ENCODE measurements at places on chromosomes 13 and 19.
A peak's percentile ranks its signal among the peaks of the same experiment; 100 is the strongest.

DNA sequence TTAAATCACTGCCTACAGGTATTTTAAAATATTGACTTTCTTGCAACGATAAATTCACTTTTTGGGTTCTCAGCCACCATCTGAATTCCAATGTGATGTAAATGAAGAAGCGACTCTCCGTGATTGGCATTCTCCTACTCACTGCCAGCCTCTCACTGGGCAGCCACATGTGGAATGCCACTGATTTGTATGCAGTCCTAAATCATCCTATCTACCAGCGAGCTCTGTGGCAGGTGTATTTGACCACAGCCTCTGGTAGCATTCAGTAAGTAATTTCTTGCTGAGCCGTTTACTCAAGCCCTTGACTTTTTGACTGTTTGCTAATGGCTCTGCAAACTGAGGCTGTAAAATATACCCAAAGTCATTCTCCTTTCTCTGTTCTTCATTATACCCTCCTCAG lies 559.0 kb upstream of the SLC10A2 start:
- DNase-seq: no peak

DNA sequence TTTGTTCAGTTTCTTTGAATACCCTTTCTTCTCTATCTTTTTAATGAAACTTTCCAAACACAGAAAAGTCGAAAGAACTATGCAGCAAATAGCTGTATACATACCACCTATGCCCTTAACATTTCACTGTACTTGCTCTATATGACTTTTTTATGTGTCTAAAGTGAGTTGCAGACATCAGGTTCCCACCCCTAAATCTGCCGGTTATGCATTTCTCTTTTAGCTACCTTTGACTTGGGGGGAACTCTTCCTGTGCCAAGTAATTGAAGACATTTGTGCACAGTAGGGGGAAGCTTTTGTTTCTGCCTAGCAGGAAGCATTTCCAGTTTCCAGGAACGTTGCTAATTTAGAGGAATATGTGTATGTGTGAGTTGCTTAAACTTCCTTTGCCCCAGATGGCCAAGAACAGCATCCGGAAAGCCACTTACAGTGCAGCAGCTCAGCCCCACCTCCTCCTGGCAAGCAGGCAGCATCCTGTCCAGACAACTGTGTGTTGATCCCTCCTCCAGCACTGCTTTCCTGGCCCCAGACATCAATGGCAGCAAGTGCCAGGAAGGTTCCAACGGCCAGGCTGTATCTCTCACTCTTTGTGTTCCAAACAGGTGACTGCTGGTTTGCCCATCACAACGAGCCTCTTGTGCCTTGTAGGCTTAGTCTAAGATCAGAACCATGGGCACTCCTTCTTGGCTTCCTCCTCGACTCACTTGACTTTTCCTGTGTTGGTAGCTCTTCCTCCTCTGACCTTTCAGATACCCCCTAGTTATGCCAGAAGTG lies 14.7 kb upstream of the GRAMD1A start:
- DNase-seq: no peak

- DNase-seq: no peak
Observed at GRCh38 chr19:44878120-44878865, 12.8 kb upstream of the TOMM40 start.

DNA sequence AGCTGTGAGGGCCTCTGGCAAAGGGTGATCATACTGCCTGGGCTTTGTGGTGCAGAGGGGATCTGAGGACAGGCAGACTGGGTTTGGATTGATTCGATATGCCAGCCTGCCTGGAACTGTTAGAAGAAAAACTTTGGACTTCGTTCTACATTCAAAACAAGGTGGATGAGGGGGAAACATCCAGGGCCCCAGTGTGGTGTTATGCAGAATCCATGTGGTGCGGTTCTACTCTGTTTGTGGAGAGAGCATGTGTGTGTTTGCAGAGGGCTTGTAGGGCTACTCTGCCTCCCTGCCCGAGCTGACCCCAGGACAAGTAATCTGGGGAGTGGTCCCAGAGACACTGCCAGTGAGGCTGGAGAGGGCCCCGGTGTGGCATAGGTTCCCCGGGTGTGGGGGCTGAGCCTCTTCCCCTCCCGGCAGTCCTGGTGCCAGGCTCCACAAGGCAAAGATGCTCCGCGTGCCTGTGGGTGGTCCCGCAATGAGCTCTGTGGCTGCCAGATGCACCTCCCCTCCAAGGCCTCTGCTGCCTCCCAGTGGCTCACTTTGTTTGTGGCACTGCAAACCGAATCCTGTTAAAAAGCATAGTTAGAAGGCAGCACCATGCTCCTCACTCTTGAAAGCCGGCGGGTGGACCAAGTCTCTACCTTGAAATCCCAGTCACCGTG lies 22.3 kb upstream of the TFDP1 start:
- peak; percentile 57 for DNase-seq

GRCh38 chr19:45773384-45773783 lies 4.3 kb upstream of the SIX5 start:
- no peak for DNase-seq

DNA sequence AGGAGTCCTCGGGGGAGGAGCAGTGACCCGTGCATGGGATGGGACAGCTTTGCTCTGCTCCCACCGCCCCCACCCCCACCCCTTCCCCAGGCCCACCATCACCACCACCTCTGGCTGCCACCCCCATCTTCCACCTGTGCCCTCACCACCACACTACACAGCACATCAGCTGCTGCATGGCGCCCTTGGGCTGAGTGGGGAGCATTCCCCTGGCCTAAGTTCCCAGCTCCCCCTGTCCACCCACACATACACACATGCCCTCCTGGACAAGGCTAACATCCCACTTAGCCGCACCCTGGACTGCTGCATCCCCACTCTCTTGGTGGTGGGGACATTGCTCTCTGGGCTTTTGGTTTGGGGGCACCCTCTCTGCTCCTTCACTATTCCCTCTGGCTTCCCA lies 46.2 kb upstream of the SGCG start:
- DNase-seq: no peak

GRCh38 chr19:45922281-45922680 lies 7.7 kb upstream of the NANOS2 start:
- DNase-seq: no peak

DNA sequence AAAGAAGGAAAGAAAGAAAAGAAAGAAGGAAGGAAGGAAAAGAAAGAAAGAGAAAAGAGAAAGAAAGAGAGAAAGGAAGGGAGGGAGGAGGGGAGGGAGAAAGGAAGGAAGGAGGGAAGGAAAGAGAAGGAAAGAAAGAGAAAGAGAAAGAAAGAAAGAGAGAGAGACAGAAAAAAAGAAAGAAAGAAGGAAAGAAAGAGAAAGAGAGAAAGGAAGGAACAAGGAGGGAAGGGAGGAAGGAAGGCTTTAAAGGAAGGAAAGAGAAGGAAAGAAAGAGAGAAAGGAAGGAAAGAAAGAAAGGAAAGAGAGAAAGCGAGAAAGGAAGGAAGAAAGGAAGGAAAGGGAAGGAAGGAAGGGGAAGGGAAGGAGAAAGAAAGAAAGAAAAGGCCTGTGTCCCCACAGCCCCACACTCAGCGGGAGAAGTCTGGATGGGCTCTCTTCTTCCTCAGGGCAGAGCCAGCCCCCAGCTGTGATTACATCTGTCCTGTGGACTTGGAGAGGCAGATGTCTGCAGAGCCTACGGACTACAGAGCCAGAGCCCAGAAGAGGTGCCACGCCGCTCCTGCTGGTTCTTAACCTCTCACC lies 9.6 kb downstream of the PTPRH start:
- no peak for DNase-seq

GRCh38 chr13:25806264-25806974 lies 245.4 kb downstream of the SHISA2 start:
- DNase-seq: no peak

GRCh38 chr19:46691104-46691503 lies 25.8 kb downstream of the PRKD2 start:
- no peak for DNase-seq

DNA sequence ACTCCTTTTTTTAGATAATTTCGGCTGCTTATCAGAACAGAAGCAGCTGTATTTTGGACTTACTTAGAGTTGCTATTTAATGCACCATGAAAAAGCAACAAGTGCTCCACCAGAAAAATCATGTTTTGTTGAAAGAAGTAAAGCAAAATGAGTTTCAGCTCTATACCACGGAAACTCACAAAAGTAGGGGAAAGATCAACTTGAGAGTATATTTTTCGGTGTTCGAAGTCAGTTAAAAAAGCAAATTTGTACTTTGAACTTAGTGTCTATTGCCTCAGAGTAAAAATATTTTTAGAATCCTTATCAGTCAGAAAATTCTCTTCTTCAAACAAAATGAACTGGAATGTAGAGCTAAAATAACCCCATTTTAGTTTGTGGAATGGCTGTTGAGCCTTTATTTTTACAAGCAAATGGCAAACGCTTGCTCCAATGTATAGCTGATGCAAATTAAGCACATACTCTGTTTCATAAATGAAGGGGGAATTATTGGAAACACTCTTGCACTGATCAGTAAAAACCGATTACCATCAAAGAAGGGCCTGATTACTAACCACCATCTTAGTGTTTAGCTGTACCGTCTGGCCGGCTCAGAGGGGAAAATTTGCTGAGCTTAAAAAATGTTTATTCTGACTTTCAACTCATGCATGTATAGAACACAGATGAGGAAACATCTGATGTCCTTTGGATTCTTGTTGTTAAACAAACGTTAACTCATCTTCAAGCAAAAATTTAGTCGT lies 540.7 kb downstream of the GPC6 start:
- DNase-seq: no peak

DNA sequence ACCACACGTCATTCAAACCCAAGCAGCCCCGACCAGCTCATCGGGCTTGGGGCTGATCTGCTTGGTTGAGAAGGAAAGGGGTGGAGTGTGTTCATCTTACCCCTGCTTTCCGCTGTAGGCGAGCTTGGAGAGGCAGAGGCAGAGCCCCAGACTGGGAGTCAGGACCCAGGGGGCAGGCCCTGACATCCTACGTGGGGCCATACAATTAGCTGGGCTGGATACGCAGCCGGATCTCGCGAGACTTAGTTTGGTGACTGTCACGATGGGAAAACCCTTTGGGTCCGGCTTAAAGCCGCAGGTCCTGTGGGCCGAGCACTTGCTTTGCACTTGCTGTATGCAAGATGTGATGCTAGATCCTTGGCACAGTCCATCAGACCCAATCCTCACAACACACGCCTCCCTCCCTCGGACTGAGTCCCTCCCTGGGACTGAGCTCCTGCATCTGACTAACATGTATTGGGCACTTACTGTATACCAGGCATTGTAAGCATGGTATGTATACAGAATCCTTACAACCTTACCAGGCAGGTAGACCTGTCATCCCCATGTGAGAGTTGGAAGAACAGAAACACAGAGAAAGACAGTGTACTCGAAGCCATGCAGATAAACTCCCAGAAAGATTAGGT lies 3.7 kb downstream of the CEACAM16 start:
- DNase-seq: no peak

DNA sequence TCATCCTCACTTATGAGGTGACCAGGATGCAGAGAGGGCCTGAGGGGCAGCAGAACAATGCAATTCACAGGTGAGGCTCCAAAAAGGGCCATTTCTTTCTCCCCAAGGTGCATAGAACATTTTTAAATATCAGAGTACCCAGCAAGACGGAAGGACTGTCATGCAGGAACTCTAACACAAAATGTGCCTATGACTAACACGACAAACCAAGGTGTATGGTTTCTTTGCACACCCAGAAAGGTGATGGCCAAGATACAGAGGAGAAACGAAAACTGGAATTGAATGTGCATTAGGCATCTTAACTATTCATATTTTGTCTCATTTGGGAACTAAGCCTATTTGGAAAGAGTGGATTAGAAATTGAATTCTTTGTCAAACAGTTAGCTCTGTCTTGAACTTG lies 29.9 kb downstream of the SHISA2 start:
- no peak for DNase-seq

GRCh38 chr13:97502181-97502580 lies 68.2 kb downstream of the RAP2A start:
- DNase-seq: no peak

- no peak for DNase-seq
Observed at GRCh38 chr13:81051873-81052272, 710.9 kb upstream of the SPRY2 start.

- DNase-seq: no peak
Observed at GRCh38 chr19:42560731-42561130, 32.5 kb upstream of the CEACAM1 start.

GRCh38 chr19:13211426-13212308 lies 61.5 kb downstream of the IER2 start:
- no peak for DNase-seq

DNA sequence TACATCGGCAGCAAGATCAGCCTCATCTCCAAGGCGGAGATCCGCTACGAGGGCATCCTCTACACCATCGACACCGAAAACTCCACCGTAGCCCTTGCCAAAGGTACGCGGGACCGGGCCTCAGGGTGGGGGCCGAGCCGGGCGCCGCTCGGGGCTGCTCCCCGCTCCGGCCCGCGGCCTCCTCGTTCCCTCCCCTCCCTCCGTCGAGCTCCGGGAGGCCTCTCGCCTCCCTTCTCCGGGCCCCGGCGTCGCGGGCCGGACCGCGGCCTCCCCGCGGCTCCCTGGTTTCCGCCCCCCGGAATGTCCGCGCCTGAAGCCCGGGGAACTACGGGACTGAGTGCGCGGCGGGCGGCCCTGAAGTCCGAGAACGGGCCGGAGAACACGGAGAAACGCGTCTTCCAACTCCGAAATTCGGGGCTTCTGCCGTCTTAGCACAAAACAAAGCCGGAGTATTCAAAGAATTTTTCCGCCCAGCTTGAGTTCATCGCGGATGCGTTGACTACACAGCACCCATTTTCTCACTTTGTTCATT lies 423 bp downstream of the LSM14A start:
- peak; percentile 15 for DNase-seq

GRCh38 chr13:61275736-61276135 lies 139.9 kb downstream of the PCDH20 start:
- DNase-seq: no peak

- DNase-seq: no peak
Observed at GRCh38 chr19:47729468-47729798, 15.9 kb upstream of the NOP53 start.

GRCh38 chr13:73849292-73849691 lies 284.9 kb downstream of the KLF12 start:
- DNase-seq: no peak

DNA sequence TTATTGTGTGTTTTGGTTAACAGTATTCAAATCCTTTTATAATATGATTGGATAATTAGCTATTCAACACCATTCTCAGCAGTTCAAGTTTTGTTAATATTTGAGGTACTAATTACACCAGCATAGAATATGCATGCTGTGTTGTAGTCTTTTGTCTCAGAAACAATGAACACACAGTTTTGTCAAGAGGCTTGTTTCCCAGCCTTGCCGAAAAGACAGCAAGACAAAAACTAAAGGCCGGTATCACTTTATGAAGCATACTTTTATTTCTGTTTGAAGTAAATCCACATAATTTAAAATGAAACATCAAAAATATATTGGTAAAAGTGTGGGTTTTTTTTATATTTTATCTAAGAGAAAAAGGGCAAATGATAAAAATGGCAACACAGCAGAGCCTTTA lies 7.5 kb downstream of the GPR180 start:
- no peak for DNase-seq

- DNase-seq: peak; percentile 94
Observed at GRCh38 chr19:11339254-11340098, at the start of gene RAB3D. Gene RAB3D (minus strand): TSS chr19:11339657. CDS start chr19:11337399, 2,258 bp downstream.

- DNase-seq: no peak
Observed at GRCh38 chr19:11749751-11750150, 11.0 kb upstream of the ZNF823 start.

GRCh38 chr13:25652764-25653163 lies 281.0 kb downstream of the ATP8A2 start:
- DNase-seq: no peak

- no peak for DNase-seq
Observed at GRCh38 chr13:31891472-31891871, 140.1 kb upstream of the FRY start.
